ENCODE measurements at places on chromosomes 3 and 15.

GRCh38 chr15:51864408-51865056, 35.1 kb downstream of the TMOD3 start:
- DNase-seq, result peak; percentile 23

DNA sequence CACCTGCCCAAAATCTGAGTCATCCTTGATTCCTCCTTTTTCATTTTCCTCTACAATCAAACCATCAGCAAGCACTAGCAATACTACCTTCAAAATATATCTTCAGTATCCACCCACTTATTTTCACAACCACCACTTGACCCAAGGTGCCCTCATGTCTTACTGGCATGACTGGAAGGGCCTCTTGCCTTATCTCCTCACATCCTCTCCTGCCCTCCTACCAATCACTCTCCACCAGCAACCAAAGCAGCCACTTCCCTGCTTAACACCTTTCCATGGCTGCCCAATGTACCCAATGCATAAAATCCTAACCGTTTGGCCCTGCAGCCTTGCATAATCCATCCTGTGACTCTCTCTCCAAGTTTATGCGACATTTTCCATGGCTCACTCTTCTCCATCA, 76.0 kb downstream of the MTHFS start:
- DNase-seq, result no peak

GRCh38 chr3:186790261-186790981, 7.0 kb downstream of the EIF4A2 start:
- DNase-seq, result peak; percentile 35

DNA sequence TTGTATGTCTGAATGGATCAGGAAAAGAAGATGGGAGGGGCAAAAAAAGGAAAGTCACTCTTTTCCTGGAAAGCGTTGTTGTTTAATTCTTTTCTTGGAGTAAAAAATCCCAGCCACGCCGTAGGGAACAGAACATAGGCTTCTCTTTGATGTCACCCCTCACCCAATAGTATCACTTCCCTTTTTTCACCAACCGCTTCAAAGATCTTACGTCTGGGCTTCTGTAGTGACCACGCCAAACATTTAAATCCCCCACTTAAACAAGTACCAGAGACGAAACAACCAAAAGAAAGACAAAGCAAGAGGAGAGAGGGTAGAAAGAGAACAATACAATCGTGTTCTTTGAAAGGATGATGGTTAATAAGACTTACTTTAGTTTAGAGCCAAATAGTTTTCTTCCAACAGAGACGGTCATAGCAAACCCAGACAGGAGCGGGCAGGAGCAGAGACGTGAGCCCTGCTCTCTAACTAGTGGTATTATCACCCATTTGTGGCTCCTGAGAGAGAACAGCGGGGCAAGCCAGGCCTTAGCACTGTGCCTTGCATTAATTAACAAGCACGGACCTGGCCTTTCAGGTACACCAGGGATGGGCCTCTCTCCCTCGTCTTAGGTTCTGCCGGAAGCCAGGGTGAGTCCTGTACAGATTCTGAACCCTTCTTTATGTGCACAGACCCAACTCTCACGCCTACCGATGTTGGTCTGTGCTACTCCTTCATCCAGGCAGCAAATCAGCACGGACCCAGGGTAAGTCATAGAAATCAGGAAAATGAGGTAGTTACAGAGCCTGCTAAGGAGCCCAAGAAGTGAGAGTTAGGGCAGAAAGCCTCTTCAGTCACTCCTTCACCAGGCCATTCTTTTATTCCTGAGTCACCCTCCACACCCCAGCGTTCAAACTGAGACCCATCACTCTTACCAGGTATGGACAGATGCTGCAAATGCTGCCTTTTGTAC, 28.2 kb upstream of the BCL6 start:
- no peak for DNase-seq

DNA sequence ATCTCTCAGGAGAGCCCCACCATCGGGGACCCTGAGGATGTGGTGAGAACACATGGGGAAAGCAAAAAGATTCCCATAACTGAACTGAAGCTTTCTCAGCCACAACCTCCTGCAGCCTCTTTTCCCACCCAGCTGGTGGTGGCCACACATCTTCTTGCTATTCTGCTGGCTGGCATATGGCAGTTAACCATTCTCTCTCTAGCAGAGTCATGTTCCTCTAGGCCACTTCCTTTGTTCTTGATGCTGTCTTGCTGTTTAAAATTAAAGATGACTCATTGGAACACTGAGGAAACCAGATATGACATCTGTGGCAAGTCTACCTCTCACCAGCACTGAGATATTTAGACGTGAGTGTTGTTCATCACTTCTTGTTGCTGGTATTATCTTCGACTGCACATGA, 180.3 kb upstream of the ROBO2 start:
- no peak for DNase-seq

- DNase-seq, result no peak
Observed at GRCh38 chr15:53962646-53963561, 15.3 kb upstream of the UNC13C start.

- no peak for DNase-seq
Observed at GRCh38 chr15:50265620-50266019, at the start of gene HDC. Gene HDC, minus strand, starts transcription at chr15:50265726. Its CDS starts 103 bp downstream, at chr15:50265623.

DNA sequence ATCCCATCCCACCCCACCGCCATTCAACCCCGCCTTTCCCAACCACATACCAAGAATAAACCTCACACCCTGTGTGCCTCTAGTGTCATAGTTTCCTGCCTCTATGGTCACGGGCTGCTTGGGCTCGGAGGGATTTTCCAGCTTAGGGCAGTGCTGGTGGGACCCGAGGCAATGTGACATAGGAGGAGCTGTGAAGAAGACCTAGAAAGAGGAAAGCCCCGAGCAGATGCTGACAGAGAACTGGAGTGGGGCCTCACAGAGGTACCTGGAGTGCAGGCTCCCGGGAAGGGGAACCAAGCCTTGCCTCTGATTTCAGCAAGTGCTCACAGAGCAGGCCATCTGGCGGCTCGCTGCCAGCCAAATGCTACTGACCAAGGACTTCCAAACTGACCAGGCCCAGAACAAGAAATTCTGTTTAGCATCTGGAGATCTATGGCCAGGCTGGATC, 27.5 kb downstream of the BHLHE40 start:
- DNase-seq, result no peak

GRCh38 chr3:56468184-56469106, at the start of gene ERC2:
Gene ERC2, minus strand, starts transcription at chr3:56468467.
- peak; percentile 9 for DNase-seq

DNA sequence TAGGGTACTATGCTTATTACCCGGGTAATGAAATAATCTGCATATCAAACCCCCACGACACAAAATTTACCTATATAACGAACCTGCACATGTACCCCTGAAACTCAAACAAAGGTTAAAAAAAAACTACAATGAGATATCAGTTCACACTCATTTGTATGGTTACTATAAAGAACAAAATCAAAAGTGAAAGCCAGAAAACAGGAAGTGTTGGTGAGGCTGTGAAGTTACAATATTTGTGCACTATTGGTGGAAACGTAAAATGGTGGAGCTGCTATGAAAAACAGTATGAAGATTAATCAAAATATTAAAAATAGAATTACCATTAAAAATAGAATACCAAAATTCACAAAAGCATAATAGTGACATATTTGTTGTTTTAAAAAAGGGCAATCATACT, 128.9 kb downstream of the ZIC1 start:
- no peak for DNase-seq

DNA sequence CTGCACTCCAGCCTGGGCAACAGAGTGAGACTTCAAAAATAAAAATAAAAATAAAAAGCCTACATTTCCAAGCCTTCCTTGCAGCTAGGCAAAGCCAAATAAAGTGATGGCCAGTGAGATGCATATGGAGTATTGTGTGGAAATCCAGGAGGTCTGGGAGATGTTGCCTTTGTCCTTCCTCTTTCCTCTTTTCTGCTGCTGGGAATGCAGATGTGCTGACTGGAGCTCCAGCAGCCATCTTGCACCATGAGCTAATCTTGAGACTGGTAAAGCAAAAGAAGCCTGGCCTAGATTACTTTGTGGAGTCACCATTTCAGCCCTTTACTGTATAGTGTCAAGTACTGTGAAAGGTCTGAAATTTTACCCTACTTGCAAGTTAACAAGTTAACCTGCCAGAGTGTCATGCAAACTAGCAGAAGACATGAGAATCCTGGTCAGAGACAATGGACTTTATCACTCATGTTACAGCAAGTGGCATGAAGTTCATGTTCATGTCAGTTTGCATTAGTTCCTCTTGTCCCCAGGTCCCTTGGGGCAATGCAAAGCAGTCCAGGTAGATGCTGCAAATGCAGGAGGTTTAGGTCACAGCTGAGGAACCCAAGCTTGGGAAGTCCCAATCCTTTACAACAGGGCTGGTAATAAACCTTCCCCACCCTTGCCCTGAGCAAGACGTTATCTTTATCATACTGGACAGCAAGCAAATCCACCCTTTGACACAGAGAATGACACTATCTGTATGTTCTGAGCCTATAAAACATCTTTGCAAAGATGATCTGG, 103.1 kb downstream of the TLE3 start:
- no peak for DNase-seq

DNA sequence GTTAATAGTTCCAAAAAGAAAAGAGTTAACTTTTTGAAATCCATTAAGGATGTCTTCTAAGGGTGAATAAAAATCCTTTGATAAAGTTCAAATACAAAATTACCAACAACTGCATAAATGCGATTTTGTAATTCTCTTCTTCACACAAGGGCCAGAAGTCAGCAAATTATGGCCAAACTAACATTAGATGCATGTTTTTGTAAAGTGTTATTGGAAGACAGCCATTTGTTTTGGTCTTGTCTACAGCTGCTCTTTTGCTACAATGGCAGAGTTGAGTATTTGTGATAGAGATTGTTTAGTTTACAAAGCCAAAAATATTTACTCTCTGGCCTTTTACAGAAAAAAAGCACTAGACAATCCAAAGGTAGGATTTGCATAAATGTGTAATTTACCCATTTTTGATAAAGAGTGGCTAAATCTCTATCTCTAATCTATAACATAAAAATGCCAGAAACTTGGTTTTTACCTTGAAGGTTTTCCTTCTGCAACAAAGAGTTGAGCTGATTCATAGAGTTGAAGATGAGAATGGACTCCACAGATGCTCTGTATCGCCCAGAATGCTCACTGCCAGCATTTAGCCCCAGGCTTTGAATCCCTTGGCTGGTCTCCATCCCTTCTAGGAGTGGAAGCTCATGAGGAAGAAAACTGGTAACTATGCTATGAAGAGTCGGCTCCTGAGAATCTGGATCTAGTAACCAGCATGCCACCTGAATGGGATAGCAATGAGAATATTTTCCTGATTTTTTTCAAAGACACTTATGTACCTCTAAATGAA, 64.5 kb downstream of the POLQ start:
- DNase-seq, result peak; percentile 52

GRCh38 chr3:190092250-190092649, 28.4 kb downstream of the P3H2 start:
- DNase-seq, result peak; percentile 70

- peak; percentile 31 for DNase-seq
Observed at GRCh38 chr3:197216914-197217313, 81.5 kb downstream of the DLG1 start.

- DNase-seq, result peak; percentile 5
Observed at GRCh38 chr3:140499114-140499757, 178.6 kb upstream of the TRIM42 start.

DNA sequence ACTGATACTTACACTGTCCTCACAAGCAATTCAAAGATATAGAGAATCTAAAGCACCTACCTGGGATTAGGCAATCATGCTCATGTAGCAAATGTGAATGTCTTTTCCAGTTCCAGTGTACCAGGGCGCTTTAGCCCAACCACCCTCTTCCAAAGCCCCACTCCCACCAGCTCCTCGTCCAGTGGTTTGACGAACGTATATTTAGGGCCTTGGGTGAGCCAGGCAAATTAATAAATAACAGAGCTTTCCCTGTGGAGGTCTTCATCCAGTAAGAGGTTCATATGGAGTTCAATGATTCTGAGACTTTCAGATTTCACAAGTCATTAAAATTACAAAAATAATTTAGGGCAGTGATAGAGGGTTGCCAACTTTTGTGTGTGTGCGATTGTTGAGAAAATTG, 162.3 kb upstream of the C2CD4B start:
- no peak for DNase-seq
